ENCODE measurements at places on chromosomes 13 and 19.

GRCh38 chr13:43963726-43964125, 84.0 kb downstream of the LACC1 start:
- no peak for DNase-seq

- DNase-seq = no peak
Measured at GRCh38 chr13:97003071-97003470, 8.8 kb upstream of the OXGR1 start.

- DNase-seq = no peak
Measured at GRCh38 chr19:18809149-18809868, 18.2 kb upstream of the COMP start.

DNA sequence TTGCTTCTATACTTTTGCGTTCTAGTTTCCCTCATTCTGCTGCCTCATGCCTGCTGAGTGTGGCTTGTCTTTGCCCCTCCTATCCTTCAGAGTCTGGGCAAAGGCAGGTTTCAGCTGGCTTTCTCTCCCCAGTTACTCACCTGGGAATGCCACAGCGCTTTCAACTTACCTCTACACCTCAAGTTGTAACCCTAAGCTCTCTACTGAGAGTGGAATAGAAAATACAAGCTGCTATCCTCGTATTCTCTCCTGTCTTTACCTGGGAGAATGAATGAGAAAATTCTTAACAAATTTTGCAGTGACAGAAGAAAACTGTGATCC, 316.3 kb upstream of the KLF12 start:
- DNase-seq = no peak

- DNase-seq = no peak
Measured at GRCh38 chr13:44296856-44297255, 76.8 kb upstream of the SERP2 start.

- no peak for DNase-seq
Measured at GRCh38 chr19:5011476-5012238, 42.7 kb downstream of the KDM4B start.

DNA sequence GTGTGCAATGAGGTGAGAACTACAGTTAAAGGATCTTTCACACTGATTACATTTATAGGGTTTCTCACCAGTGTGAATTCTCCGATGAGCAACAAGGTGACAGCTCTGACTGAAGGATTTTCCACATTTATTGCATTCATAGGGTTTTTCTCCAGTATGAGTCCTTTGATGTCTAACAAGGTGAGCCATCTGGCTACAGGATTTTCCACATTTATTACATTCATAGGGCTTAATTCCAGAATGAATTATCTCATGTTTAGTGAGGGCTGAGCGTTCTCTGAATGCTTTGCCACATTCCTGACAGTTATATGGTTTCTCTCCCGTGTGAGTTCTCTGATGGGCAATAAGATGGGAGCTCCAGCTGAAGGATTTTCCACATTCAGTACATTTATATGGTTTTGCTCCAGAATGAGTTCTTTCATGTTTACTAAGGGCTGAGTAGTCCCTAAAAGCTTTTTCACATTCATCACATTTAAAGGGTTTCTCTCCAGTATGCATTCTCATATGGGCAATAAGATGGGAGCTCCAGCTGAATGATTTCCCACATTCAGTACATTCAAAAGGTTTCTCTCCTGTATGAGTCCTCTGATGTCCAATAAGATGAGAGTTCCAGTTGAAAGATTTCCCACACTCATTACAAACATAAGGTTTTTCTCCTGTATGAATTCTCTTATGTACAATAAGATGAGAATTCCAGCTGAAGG, 4.4 kb upstream of the C19orf18 start:
- DNase-seq = no peak

- no peak for DNase-seq
Measured at GRCh38 chr19:47444388-47444821, 25.1 kb upstream of the MEIS3 start.

GRCh38 chr19:46950526-46951170, 69.0 kb upstream of the NPAS1 start:
- DNase-seq = no peak
